ENCODE measurements at places on chromosomes 6 and 20.

DNA sequence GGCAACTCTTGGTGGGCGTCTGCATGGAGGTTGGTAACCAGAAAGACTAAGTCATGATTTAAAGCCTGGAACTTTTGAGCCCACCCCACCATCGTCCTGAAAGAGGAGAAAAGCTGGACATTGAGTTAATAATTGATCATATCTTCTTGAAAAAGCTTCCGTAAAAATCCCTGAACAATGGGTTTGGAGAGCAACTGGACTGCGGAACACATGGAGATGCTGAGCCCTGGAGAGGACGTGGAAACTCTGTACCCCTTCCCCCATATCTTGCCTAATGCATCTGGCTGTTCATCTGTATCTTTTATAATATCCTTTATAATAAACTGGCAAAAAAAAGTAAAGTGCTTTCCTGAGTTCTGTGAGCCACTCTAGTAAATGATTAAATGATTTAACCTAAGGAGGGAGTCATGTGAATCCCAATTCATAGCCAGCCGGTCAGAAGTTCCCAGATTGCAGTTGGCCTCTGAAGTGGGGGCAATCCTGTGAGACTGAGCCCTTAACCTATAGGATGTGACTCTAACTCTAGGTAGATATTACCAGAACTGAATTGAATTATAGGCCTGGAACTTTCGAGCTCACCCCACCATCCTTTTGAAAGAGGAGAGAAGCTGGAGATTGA lies 26.5 kb upstream of the LGSN start:
- DNase-seq = no peak

- DNase-seq = no peak
Measured at GRCh38 chr20:8569766-8570165, 437.7 kb downstream of the PLCB1 start.

- DNase-seq = no peak
Measured at GRCh38 chr6:86765211-86765610, 172.1 kb upstream of the HTR1E start.

DNA sequence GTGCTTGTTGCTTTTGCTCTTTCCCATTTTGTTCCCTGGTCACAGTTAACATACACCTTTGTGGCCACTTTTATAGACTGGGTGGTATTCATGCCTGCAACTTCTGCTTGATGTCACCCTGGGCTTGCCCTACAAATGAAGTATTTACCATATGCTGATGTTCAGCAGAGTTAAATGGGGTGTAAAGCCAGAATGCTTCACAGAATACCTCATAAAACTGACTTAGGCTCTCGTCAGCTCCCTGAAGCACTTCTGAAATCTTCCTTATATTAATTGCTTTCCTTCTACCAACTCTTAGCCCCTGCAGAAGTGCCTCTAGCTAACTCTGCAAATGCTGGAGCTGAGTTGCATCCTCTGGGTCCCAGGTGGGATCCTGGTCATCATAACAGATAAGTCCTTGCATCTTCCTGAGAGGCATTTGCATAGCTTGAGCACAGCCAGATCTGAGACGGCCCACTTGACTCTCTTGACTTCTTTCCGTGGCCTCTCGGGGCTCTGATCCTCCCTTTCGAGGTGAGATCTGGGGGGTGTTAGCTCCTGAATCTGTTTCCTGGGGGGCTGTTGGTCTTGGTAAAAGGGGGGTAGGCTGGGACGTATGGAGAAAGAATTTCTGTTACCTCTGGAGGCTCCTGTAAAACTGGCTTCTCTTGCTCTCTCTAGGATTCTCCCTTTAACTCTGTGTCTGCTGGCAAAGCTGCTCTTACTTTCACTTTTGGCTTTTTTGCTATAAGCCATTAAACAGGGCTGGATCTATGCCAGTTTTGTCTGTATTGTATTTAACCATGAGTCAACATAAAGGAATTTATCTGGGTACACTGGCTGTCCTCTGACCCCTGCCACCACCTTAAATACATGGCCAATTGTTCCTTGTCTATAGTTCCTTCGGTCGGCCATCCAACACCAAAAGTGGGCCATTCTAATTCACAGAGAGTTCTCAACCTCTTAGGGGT lies 223.0 kb upstream of the SYNCRIP start:
- DNase-seq = no peak

DNA sequence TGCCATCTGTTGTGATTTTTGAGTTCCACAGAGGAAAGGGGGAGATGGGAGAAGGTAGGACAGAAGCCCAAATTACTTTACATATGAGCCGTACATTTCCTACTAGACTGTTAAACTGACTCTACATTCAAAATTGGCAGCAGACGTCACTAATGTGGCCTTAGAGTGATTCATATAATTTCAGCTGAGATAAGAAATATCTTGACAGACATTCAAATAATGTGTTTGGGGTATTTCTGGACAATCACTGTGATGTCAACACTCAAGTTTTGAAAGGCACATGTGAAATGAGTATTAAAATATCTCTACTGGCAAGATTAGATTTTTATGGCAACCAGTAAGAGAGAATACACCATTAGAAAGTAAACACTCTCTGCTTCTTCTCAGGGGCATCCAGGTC lies 104.0 kb downstream of the MTFR2 start:
- DNase-seq = no peak

DNA sequence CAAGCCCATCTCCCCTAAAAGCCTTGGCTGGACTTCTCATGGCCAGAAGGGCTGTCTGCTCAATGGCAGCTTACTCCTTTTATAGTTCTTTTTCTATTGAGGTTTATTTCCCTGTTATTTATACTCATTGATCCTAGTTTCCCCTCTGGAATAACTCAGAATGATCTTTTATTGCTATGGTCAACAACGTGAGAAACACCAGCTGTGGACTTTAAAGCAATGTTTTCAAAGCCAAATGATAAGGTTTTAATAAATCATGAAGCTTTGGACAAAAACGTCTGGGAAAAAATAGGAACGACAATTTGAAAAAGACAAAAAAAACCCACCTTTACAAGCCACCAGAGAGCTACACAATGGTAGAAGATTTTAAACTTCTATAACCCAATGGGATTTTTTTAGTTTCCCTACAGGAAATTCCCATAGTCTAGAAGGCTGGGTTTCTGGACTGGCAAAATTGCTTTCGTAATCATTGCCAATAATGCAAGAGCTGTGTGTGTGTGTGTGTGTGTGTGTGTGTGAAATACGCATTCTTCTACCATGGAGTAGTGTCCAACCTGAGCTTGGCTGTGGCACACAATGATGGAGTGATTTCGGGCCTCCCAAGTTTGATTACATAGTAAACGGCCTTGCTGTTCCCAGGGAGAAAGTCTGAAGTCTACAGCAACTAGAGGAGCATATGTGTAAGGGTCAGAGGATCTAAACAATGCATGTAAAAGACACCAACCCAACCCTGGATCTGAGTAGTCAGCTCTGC lies 396.0 kb downstream of the SYNE1 start:
- no peak for DNase-seq

DNA sequence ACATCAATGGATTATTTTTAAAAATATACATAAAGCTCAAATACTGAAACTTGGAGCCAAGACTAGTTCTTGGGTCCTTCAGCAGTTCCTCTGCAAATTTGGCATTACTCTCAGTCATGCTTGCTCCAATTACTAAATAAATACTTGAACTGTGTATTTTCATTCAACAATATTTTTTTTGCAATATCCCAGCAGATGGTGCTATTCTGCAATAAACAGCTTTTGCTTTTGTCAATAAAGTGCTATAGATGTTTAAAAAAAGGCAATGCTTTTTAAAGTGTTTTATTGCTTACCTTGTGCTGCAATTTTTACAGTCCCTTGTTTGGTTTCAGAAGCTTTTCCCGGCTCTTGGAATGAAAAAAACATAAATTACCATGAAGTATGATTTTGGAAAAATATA lies 243.4 kb downstream of the TRDN start:
- DNase-seq = no peak

- peak; percentile 4 for DNase-seq
Measured at GRCh38 chr6:166998256-166999144, 697 bp upstream of the CEP43 start.

DNA sequence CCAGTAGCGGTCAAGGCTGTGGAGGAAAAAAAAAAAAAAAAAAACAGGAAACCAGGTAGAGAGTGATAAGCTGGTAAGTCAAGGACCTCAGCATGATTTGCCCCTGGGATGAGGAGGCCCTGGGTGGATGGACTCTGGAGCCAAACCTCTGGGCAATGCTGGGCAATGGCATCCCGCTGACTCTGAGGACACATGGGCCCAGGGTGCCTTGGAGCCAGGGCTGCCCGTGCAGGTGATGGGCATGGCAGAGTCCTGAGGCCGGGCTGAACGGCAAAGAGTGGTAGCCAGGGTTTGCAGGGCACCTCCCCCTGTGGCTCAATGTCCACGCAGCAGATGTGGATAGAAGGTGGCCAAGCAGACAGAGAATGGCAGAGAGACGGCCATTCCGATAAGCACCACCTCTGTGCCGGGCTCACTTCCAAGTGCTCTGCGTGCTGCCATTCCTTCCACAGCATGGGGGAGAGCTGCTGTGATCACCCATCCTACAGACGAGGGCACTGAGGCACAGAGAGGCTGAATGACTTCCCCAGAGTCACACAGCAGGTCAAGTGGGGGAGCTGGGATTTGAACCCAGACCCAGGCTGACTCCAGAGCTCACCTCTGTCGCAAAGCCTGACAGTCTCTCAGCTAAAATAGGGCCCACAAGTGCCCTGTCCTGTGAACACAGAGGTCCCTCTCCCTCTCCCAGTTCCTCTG lies 353.9 kb downstream of the CDH4 start:
- no peak for DNase-seq

- DNase-seq = no peak
Measured at GRCh38 chr6:6951355-6951754, 156.4 kb upstream of the RREB1 start.

GRCh38 chr20:14319704-14320103 lies 17.7 kb downstream of the FLRT3 start:
- DNase-seq = no peak

GRCh38 chr6:111764238-111765175 lies 108.7 kb downstream of the FYN start:
- DNase-seq = peak; percentile 46

All from activated CD4-positive, alpha-beta T cell treated with anti-CD3 and anti-CD28 coated beads, Interleukin-2, amount 50 U/mL, for 1 hour (primary cell).